ENCODE measurements at places on chromosomes 16 and 17.

DNA sequence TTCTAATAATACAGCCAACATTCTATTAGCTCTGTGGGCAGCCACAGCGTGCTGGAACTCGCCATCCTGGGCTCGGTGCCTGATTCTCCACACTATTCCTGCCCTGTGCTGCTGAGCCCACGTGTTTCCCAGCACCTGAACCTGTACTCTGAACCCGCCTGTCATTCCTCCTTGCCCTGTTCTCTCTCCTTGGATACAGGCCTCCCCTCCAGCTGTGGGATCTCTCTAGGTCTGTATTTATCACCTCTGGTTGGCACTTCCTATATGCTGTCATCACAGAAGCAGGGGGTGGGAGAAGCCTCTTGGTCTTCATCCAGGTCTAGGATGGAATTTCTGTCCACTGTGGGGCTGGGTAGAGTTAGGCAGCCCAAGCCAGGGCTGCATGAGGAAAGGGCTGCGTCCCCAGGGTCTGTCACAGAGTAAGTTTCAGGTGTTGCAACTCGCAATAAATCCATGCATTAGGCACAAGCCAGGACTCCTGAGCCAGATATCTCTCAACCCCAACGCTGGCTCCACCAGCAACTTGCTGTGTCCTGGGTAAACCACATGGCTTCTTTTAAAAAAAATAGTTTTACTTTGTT, 56.0 kb downstream of the ABAT start:
- peak overlapping the region; percentile 63 for H3K4me3 ChIP-seq
- no peak for DNase-seq
- H3K27me3 ChIP-seq: no peaks in the 10 kb centered on the region
- peaks cover 23% of the 10 kb centered on the region for H3K4me1 ChIP-seq

DNA sequence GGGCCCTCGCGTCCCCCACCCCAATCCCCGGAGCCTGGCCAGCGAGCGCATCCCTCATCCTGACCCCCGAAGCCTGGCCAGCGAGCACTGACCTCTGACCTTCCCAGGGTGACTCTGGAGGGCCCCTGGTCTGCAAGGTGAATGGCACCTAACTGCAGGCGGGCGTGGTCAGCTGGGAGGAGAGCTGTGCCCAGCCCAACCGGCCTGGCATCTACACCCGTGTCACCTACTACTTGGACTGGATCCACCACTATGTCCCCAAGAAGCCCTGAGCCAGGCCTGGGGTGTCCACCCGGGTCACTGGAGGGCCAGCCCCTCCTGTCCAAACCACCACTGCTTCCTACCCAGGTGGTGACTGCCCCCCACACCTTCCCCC, 2.3 kb downstream of the TPSD1 start:
- no peaks in the 10 kb centered on the region for H3K36me3 ChIP-seq
- DNase-seq: no peak
- peaks cover 17% of the 10 kb centered on the region for H3K27me3 ChIP-seq
- peaks cover 4% of the 10 kb centered on the region for H3K4me1 ChIP-seq
- peak overlapping the region; percentile 49 for H3K4me3 ChIP-seq

- H3K4me3 ChIP-seq: peak overlapping the region; percentile 81
- no peak for DNase-seq
- no peaks in the 10 kb centered on the region for H3K36me3 ChIP-seq
These were observed 1.9 kb upstream of the SNN start for GRCh38 chr16:11666103-11667055.

GRCh38 chr17:16980813-16981731, 9.2 kb upstream of the TNFRSF13B start:
- H3K4me1 ChIP-seq: peaks cover 12% of the 10 kb centered on the region

- H3K27me3 ChIP-seq: no peaks in the 10 kb centered on the region
- H3K4me1 ChIP-seq: peaks cover 5% of the 10 kb centered on the region
- no peak overlapping the region for H3K27ac ChIP-seq
- no peak for DNase-seq
- H3K36me3 ChIP-seq: no peaks in the 10 kb centered on the region
These were observed 8.1 kb downstream of the GPRC5B start for GRCh38 chr16:19876501-19877059.

- DNase-seq: no peak
- peaks cover 64% of the 10 kb centered on the region for H3K4me1 ChIP-seq
- peak overlapping the region; percentile 74 for H3K4me3 ChIP-seq
- peak overlapping the region; percentile 93 for H3K27ac ChIP-seq
These were observed 18.1 kb downstream of the MAP3K14 start for GRCh38 chr17:45298546-45299285.

- H3K4me1 ChIP-seq: peaks cover 5% of the 10 kb centered on the region
- H3K27me3 ChIP-seq: no peaks in the 10 kb centered on the region
- no peak overlapping the region for H3K4me3 ChIP-seq
- DNase-seq: no peak
- no peaks in the 10 kb centered on the region for H3K36me3 ChIP-seq
These were observed 20.7 kb upstream of the MED13 start for GRCh38 chr17:62085511-62086408.

- H3K36me3 ChIP-seq: no peaks in the 10 kb centered on the region
- H3K4me1 ChIP-seq: no peaks in the 10 kb centered on the region
- H3K27ac ChIP-seq: no peak overlapping the region
- no peak overlapping the region for H3K4me3 ChIP-seq
- H3K27me3 ChIP-seq: no peaks in the 10 kb centered on the region
These were observed 128.7 kb upstream of the ZFHX3 start for GRCh38 chr16:73176577-73177013.

All from T-helper 17 cell (primary cell).